ENCODE measurements at places on chromosomes 6 and 20.

GRCh38 chr6:167755461-167755860, 71.2 kb upstream of the AFDN start:
- no peak for DNase-seq

DNA sequence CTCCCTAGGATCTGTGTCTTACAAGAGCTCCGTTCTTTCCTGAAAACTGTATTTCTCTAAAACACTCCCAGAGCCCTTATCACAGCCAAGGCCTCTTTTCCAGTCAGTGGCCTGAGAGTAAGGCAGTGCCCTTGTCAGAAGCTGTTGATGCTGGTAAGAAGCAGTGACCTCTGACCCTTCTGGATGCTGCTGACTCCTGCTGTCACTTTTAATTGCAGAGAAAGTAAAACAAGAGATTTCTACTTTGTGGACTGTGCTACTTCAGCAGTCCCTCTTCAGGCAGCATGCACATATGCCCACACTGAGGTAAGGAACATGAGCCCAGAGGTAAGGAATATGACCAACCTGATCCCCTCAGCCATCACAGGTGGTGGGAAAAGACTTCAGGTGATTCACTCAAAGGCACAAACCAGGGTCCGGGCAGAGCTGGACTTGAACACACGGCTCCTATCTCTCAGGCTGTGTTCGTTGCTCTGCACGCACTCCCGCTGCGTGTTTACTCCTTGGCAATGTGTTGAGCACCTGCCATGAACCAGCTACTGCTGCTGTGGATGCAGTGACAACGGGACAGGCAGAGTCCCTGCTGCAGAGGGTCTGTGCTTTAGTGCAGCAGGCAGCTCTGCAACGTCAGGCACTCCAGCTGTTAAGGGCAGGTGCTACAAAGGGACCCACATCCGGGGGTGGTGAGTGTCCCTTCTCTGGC, 201.9 kb upstream of the CST7 start:
- DNase-seq: no peak

GRCh38 chr20:9214685-9215084, 145.8 kb downstream of the PLCB4 start:
- peak; percentile 91 for DNase-seq

- DNase-seq: no peak
These were observed 52.4 kb upstream of the ERVFRD-1 start for GRCh38 chr6:11163932-11164331.

DNA sequence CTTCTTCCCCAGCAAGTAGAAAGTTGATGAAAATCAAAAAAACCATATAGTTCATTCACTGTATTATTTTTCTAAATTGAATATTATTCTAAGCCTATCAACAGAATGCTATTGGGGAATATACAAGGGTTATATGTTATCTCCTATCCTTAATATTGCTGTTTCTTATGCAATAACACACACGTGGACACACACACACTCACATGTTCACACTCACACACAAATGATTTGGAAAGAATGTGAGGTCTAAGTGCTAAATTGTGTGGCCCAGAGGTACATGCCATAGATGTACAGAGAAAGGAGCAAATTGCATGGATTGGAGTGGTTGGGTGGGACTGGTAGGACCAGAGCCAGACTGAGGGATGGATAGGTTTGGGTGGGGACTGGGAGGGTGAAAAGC, 45.1 kb downstream of the RIOK1 start:
- DNase-seq: no peak

Data from GM23248 (cell line).